ENCODE measurements at places on chromosomes 5 and 9.
A peak's percentile ranks its signal among the peaks of the same experiment; 100 is the strongest.

DNA sequence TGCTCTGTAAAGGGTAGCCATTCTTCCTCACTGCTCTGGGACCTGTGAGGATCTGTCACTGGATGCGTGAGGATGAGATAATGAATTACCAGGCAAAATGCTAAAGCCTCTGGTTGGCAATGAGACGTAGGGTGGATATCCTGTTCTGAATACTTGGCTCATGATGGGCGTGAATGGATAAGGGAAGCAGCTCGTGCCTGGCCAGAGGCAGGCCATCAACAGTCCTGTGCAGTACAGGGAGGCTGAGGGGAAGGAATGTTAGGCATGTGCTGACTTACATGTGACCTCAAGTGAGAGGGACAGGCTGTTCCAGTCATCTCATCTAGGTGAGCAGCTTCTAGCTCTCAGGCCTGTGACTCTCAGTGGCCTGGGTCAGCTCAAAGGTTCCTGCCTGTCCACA is 172.8 kb downstream of the CARTPT start:
- no peak for DNase-seq

GRCh38 chr5:73007051-73007450 is 51.2 kb downstream of the FCHO2 start:
- DNase-seq = no peak

GRCh38 chr9:111957856-111958631 is 61.4 kb downstream of the UGCG start:
- peak; percentile 54 for DNase-seq

- no peak for DNase-seq
Measured at GRCh38 chr5:98942847-98943246, 14.0 kb upstream of the CHD1 start.

GRCh38 chr5:138606378-138607064 is 31.3 kb upstream of the HSPA9 start:
- DNase-seq = no peak

- DNase-seq = no peak
Measured at GRCh38 chr9:695252-695651, 146.2 kb upstream of the DMRT1 start.

DNA sequence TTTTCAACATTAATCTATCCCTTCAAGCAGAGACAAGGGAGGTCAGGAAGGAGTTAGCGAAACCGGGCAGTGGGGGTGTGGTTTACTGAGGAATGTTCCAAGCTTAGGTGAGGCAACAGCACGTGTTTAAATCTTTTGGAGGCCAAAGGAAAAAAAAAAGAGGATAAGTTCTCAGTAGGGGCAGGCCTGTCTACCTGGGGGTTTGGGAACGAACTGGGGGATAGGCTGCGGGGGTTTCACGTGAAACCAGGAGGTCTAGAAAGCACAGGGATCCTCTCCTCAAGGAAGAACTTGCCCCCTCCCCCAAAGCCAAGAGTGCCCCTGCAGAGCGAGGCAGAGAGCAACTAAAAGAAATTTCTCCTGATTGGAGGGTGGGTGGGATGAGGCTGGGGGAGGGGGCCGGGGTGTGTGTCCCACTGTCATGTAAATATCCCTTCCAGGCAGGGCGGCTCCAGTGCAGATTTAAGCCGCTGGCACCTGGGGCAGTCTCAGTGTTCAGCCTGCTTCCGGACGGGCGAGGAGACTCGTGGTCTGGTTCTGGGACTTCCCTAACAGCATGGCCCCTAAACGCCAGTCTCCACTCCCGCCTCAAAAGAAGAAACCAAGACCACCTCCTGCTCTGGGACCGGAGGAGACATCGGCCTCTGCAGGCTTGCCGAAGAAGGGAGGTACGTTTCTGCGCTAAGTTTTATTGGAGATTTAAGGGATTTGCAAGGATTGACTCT is 5.5 kb upstream of the SET start:
- DNase-seq = peak; percentile 54

GRCh38 chr5:3526551-3527185 is 69.0 kb upstream of the IRX1 start:
- DNase-seq = no peak

- peak; percentile 83 for DNase-seq
Measured at GRCh38 chr5:42518595-42519221, 95.5 kb downstream of the GHR start.

- no peak for DNase-seq
Measured at GRCh38 chr5:177452688-177453638, 6.3 kb downstream of the PRR7 start.

DNA sequence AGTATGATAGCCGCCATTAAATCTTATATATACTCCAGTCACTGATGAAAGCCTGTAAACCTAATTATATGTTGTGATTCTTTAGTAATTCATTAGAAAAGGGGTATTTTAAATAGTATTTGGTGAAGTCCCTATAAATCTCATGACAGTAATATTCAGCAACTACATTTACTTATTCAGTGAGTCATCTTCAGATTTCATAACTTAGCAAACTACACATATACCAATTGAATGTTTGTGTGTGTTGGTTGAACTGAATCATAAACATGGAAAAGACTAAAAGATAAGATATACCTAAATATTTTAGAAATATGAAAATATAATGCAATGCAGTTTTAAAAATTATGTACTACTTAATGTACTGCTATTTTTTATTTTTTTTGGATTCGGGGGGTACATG is 1050.4 kb downstream of the MAT2B start:
- no peak for DNase-seq

DNA sequence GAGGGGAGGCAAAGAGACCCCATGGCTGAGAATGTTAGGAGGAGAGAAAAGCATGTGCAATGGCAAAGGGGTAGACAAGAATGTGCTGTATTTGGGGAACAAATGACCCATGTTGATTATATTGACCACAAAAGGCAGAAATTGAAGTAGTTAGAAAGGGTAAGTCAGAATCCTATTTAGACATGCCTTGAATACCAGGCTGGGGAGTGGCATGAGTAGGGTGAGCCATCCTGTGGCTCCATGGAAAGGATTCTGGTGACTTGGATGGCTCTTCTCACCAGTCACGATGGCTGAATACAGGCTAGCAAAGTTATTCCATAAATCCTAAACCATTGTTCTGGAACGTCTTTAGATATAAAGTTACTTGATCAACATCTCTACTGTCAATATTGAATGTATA is 73.4 kb upstream of the MEF2C start:
- DNase-seq = no peak

GRCh38 chr9:113426701-113427100 is 16.2 kb downstream of the C9orf43 start:
- no peak for DNase-seq

GRCh38 chr9:91187965-91188344 is 173.8 kb downstream of the AUH start:
- no peak for DNase-seq

GRCh38 chr5:163306421-163306820 is 131.0 kb upstream of the CCNG1 start:
- DNase-seq = no peak

- no peak for DNase-seq
Measured at GRCh38 chr9:93122721-93123221, 11.3 kb downstream of the NINJ1 start.

DNA sequence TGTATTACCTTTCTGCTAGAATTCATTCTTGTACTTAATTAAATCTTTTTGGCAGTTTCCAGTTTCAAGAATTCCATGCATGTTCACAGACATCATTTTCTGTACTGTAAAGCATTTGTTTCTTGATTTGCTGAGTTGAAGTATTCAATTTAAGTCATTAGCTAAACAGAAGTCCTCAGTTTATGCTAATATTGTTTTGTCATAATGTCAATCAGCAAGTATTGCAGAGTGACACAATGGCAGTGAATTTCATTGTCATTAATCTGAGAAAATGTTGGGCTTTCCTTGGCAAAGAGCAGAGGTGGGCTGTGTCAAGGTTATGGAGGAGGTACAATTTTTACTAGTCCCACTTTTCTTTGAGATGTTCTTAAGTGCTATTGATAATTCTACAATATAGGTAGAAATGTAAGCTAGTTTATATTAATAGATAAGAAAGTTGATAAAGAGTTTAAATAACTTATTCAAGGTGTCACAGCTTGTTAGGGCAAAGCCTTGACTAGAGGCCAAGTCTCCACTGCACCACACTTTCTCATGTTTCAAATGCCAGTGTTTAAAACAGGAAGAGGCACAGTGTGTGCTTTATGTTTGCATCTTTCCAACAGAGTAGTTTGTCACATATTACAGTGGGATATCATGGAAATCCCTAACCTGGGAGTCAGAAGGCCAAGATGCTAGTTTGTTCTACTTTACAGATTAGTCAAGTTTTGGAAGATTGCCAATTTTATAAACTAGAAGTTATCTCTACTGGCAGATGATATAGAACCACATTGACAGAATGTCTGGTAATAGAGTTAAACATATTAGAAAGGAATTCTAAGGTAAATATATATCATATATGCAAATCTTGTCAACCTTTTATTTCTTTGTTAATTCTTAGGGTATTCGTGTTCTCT is 56.3 kb downstream of the SLF1 start:
- DNase-seq = no peak

Data from right hindlimb (tissue), 1 donor.